ENCODE measurements at places on chromosomes 4 and X.

GRCh38 chrX:10479508-10479907 lies 140.9 kb downstream of the MID1 start:
- no peak for DNase-seq

DNA sequence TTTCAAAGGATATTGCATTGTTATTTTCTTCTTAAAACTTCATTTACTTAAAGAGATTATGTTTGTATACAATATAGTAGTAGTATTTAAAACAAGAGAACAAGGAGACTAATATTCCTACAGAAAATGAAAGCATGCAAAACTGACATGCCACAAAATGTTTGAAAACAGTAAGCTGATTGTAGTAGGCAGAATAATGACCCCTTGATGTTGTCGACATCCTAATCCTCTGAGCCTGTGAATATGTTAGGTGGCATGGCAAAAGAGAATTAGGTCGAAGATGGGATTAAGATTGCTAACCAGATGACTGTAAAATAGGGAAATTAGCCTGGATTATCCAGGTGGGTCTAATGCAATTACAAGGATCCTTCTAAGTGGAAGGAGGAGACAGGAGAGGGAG lies 522.2 kb upstream of the NR3C2 start:
- DNase-seq: no peak

DNA sequence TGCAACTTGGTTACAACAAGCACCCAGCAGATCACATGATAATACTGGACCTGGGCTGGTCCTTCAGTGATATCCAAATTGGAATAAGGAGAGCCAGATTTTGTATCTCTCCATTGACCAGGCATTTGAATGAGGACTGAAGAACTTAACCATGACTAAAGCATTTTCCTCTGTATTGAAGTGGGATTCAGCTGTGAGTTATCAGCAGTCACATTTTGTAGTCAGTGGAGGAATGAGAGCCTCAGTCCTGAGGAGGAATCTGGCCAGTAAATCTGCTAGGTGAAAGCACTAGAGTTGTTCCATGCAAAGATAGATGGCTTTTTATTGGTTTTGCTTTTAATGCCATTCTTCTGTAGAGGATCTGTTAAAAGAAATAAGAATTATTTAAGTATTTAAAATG lies 1506.0 kb downstream of the PCDH7 start:
- no peak for DNase-seq

DNA sequence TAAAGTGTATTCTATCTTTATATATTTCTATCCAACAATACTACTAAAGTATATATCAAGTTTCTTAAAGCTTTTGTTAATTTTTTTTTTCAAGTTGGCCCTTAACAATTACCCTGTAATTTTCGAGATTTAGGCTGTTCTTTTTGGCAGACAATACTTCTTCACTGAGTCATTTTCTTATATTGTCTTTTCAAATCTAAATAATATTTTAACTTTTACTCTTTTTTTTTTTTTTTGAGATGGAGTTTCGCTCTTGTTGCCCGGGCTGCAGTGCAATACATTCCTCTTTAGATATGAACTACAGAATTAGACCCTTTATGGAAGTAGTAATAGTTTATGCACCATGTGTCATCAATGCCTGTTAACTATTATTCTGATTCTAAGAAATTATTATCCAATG lies 120.7 kb downstream of the GLRA3 start:
- DNase-seq: no peak

GRCh38 chr4:8294036-8294435 lies 24.5 kb downstream of the HTRA3 start:
- DNase-seq: no peak

GRCh38 chrX:73922856-73923455 lies 360.0 kb downstream of the CHIC1 start:
- DNase-seq: no peak

GRCh38 chrX:135396109-135396508 lies 25.6 kb upstream of the SMIM10L2A start:
- no peak for DNase-seq

DNA sequence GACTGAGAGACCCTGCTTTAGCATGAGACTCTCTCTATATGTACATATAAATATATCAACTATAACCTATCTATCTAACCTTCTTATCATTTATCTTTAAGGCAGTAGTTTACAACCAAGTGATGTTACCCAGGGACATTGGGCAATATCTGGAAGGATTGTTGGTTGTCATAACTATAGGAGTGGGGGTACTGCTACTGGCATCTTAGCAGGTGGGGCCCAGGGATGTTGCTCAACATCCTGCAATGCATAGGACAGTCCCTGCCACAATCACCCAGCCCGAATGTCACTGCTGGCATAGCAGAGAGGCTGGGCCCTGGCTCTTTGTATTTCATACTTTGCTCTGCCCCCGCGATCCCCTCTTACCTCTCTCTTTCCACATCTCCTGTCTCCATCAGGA lies 397.7 kb downstream of the IL15 start:
- DNase-seq: no peak

DNA sequence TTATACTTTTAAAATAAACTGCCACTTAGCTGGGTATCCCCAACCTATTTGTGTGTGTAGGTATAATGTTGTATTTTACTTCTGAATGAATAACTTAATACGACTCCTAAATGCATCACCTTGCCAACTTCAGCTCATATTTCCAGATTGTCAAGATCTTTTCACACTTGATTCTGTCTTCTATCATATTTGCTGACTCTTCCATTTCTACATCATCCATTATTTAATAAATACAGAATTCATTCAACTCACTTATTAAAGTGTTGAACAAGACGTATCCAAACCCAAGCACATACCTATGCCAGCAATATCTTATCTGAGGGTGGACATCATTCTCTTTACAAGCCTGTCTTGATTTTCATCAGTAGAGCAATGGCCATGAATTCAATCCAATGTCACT lies 91.2 kb upstream of the FAM47C start:
- no peak for DNase-seq

GRCh38 chr4:124133753-124134152 lies 578.8 kb downstream of the ANKRD50 start:
- DNase-seq: no peak

- no peak for DNase-seq
Measured at GRCh38 chrX:68830419-68831404, 1.9 kb downstream of the EFNB1 start.

GRCh38 chrX:154599531-154599930 lies 14.6 kb downstream of the CTAG1A start:
- no peak for DNase-seq

- no peak for DNase-seq
Measured at GRCh38 chrX:118745570-118745969, 18.2 kb downstream of the IL13RA1 start.

- no peak for DNase-seq
Measured at GRCh38 chr4:6023731-6024130, 5.5 kb upstream of the C4orf50 start.

- no peak for DNase-seq
Measured at GRCh38 chr4:68589790-68590189, 13.7 kb upstream of the UGT2B17 start.

DNA sequence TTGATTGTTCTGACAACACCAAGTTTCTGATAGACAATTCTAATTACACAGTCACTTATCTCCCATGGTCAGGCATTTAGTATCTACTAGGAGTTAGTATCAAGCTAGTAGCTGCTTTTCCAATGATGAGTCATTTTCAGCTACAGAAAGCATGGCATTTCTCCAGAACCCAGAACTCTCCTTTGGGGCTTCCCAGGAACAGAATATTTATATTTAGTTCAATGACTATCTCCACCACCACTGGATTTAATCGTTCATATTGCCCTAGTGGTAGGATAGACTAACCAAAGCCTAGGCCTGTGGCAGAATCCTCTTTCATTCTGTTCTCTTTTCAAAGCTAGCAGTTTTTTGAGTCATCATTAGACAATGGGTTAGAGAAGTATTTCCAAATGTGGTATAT lies 569.4 kb downstream of the GABRG1 start:
- no peak for DNase-seq

DNA sequence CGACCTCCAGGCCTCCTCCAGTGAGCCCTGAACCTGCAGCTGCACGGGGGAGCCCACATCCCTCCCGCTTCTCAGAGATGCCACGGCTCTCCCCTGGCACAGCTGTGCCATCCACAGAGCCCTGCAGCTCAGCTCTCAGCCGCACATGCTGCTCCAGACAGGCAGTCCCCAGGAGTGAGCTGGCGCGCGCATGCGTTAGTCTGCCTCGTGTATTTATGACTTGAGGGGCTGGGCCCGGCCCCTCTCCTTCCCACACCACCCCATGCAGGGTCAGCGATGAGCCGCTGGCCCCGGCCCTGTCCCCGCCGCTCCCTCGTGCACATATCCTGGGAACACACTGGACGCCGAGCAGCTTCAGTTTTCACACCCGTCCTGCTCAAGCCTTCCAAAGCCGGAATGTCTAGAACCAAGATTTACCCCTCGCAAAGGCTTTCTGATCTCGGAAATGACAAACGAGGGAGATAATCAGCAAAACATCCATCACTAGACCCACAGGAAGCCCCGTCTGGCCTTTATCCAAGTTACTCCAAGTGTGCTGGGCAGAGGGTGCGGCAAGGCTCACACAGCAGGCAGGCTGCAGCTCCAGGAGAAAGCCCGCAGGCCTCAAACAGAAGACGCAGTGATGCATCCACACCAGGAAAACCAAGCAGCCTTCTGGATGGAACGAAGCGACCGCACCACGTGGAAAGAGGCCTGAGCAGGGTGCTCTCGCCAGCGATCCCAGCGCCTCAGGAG lies 24.3 kb downstream of the GAK start:
- no peak for DNase-seq

GRCh38 chr4:22478426-22478825 lies 37.4 kb downstream of the ADGRA3 start:
- DNase-seq: no peak

DNA sequence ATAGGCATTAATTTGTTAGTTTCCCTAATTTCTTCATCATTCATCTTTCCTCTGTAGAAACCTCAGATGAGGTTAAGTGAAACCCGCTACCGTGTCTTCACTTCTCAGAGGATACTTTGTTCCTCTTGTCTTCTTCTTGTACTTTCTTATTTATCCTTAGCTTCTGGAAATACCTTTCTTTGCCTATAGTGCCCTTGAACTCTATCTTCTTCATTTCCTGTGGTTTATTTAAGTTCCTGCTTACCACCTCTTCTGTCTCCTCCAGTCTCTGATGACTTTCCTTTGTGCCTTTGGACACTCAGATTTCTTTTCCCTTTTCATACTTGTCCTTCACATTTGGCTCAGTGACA lies 159.6 kb upstream of the LEF1 start:
- no peak for DNase-seq
